LoVo (cell line): ENCODE measurements at places on chromosomes 13 and 19.

GRCh38 chr19:1093811-1094553, 1.2 kb downstream of the POLR2E start:
- DNase-seq = no peak

DNA sequence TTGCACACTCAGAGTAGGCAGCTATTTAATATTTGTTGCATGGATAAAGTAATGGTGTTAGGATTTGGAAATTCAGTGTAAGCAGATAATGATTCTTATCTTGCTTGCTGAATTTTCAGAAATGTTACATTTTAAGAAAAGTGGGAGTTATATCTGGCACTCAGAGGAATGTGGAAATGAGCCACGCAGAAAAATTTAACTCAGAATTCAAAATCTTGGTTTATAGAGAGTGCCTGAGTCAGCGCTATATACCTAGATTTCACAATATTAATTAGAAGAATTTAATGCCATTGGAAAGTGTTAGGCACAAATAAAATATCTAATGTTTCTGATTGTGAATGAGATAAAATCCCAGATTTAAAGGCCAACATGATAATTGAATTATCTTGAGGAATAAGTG, 96.3 kb downstream of the GPR12 start:
- no peak for DNase-seq

DNA sequence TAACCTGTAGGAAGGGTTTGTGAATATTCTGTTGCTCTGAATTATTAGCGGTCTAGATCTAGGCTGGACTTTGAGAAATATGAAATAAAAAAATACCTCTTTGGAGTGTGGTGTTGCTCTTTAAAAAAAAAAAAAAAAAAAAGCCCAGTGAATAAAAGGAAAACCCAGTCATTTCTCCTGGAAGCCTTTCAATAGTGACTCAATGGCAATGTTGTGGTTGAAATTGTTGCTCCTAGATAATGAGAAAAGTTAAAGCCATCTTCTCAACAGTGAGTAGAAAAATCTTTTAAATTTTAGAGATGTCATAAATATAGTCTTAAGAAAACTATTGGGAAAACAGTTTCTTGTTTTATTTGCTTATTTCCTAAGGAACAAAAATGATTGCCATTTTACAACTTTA, 135.3 kb downstream of the RFC3 start:
- no peak for DNase-seq

DNA sequence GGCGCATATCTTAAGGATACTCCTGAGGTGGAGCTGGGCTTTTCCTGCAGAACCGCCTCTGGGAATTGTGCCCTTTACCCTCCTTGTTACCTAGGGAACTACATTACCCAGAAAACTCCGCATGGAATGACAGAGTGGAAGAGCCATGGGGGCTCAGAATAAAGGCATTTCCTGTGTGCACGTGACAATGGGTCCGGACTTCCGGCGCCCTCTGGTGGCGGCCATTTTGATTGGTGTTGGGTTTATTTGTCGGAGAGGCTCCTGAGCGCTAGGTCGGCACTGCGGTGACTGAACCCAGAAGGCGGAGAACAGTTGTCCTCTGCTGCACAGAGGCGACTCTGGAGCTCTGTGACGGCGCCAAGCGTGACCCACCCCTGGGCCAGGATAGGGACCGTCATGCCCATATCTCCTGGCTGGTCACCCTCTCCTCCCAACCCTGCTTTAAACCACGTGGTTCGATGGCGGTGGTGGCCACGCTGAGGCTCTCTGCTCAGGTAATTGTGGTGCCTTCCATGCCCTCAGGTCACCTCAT, at the start of gene ZNF587B:
TSS of gene ZNF587B (plus strand) at position 229 of the 532 bp plus-strand sequence. CDS start at position 459, 230 bp downstream.
- DNase-seq = no peak

DNA sequence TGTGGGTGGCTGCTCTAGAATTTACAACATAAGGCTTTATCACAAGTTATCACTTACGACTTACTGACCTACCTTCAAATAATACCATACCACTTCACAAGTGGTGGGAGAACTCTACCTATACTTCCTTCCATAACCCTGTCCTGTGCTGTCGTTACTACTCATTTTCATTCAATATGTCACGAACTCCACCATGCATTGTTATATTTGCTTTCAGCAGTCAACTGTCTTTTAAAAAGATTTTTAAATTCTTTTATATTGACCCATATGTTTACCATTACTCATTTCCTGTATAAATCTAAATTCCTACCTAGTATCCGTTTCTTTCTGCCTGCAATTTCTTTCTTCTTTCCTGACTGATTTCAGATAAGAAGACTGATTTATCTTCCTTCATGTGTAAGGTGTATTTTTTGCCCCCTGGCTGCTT, 200.0 kb downstream of the KLF12 start:
- peak; percentile 32 for DNase-seq

DNA sequence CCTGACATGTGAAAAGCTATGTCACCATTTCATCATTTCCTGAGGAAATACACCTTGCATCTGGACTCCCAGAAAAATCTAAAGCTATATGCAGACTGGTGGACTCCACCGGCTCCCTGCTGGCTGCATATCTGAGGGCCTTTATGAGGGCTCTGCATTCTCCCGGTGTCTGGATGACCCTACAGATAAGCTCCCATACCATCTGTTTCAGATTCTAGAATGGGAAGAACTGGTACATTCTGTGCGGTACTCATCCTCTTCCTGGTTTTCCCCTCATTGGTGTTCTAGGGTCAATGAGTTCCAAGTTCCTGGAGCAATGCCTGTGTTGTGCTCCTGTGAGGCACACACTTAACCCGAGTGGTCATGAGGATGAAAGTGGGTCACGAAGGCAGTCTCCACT, 60.4 kb downstream of the COL4A1 start:
- no peak for DNase-seq

DNA sequence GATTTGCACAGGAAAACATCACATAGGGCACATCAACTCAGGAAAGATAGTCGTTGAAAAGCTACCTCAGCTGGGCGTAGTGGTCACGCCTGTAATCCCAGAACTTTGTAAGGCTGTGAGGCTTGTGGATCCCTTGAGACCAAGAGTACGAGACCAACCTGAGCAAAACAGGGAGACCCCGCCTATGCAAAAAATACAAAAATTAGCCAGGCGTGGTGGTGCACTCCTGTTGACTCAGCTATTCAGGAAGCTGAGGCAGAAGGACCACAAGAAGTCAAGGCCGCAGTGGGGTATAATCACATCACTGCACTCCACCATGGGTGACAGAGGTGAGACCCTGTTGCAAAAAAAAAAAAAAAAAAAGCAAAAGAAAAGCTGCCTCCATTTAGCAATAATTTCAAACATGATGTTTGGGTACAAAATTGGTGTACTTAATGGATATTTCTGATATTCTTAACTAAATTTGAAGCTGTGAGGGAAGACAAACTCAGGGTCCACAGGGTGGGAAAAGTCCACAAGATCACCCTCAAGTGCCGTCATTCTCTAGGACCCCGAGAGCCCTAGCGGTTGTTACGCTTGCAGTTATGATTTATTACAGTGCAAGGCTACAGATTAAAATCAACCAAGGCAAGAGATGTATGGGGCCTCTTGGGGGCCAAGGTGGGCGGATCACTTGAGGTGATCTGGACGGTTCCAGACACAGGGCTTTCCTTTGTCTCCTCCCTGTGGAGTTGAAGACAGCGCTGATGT, 42.5 kb upstream of the LDLR start:
- no peak for DNase-seq

GRCh38 chr13:101612735-101613134, 160.3 kb downstream of the ITGBL1 start:
- DNase-seq = no peak

DNA sequence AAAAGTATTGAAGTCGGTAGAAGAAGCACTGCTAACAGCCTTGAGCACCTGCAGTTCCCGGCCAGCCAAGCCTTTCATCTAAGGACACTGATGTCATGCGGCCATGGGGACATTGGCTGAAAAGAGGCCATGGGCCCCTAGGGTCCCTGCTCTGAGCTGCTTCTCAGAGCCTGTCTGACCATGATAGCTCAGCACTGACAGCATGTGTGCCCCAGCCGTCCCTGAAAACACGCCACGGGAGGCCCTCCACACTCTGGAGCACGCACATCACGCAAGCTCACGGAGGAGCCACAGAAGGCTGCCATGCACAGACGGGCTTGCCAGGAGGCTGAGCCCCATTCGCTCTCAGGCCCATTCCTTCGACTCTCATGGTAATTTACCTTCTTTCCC, 51.8 kb downstream of the MLLT1 start:
- no peak for DNase-seq

DNA sequence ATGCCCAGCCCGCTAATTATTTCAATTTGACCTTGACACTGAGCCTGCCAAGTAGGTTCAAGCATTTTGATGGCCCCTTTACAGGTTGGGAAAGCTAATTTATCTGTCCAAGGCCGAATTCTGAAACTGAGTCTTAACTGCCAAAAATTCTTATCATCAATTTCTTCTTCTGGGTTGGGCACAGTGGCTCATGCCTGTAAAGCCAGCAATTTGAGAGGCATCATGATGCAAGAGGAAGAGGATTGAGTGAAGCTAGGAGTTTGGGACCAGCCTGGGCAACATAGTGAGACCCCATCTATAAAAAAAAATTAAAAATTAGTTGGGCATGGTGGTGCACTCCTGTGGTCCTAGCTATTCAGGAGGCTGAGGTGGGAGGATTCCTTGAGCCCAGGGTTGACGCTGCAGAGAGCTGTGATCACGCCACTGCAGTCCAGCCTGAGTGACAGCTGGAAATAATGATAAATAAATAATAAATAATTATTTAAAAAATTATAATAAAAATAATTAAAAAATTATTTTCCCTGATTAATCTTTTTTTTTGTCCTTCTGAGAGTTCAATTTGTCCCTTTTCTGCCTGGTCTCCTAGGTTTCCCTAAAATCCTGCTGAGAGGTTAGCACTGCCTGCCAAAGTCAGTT, 1.3 kb upstream of the LDLR start:
- no peak for DNase-seq

- DNase-seq = no peak
These were observed 65.0 kb downstream of the FGF9 start for GRCh38 chr13:21735701-21736401.

DNA sequence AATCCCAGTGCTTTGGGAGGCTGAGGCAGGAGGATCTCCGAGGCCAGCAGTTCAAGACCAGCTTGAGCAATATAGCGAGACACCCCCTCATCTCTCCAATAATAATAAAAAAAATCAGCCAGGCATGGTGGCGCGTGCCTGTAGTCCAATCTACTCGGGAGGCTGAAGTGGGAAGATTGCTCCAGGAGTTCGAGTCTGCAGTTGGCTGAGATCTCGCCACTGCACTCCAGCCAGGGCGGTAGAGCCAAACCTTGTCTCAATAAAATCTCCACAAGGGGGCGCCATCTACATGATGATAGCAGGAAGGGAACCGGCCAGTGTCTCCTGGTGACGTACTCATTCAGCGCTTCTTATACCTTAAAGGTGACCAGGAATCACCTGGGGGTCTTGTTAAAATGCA, 13.6 kb upstream of the C5AR1 start:
- DNase-seq = peak; percentile 85

DNA sequence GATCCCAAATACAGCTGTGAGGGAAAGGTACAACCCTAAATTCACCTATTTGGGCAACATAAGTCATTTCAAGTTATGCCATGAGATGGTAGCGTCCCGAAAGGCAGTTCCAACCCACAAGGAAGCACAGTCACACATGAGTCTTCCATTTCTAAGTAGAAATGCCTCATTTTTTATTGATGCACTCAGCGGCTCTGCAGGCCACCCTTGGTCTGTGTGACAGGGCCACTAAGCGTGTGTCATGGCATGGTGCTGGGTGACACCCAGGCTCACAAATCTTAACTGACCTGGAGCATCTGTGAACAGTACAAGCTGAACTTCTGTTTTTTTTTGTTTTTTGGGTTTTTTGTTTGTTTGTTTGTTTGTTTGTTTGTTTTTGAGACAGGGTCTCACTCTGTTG, 15.1 kb downstream of the RAB20 start:
- DNase-seq = no peak

DNA sequence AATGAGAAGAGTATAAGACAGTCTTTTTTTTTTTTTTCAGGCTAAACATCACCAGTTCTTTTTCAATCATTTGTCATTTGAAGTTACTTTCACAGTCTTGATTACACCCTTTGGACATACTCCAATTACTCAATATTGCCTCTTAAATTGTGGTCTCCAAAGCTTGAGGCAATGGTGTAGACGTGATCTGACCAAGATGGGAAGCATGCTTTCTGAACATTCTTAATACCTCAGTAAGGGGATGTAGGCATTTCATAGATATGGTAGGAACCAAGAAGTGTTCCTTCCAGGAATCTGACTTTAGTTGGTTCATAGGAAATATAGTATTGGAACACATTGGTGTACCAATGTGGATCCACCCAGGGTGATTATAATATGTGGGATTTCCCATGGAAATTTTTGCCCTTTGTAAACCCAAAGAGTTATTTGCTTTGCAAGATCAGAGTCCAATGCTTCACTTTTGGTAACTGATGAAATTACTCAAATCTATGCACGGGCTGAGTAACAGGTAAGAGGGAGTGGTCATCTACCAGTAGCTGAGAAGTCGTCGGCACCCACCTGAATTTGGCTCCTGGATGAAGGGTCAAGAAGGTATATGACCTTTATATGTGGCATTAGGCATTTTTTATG, 62.2 kb downstream of the ERCC5 start:
- DNase-seq = no peak
